Germinal center (tissue), 1 donor: ENCODE measurements at places on chromosomes 3 and 15.

DNA sequence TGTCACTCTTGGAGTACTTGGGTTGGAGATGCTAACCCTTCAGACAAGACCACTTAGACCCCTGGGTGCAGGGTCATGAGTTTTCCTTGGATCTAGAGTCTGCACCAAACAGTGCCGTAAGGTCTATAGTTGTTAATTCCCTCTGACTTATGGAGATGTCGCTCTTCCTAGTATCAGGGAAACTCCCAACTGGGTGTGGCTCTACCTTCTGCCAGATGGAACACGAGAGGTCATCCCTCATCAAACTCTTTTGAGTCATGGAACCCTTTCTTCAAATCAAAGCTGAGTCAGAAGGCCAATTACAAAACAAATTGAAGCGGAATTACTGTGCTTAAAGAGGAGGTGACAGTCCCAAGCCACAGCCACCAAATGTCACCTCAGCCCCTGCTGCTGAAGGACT is 514.9 kb upstream of the PROK2 start:
- no peak for DNase-seq

DNA sequence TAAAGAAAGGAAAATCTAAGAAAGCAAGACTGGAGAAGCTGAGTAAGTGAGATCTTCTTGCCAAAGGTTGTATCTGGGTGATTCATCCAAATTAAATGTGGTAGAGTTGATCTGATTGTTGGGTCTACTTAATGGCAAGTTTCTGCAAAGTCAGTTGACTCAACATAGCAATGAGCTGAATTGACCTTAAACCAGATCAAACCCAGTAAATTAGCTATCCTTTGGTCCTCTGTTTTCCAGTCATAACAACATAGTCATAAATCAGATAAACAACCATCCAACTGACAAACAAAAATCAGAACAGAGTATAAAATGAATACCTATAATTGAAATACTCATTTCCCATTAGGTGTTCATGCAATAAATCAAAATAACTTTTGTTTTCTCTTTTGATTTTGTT is 142.6 kb upstream of the CFAP20DC start:
- DNase-seq: no peak

GRCh38 chr3:132417695-132418411 is 551 bp downstream of the DNAJC13 start:
- DNase-seq: peak; percentile 43

GRCh38 chr15:72916378-72916777 is 132.8 kb upstream of the ADPGK start:
- DNase-seq: no peak

GRCh38 chr3:27590437-27591298 is 106.5 kb upstream of the SLC4A7 start:
- DNase-seq: no peak

GRCh38 chr3:172568701-172569100 is 45.5 kb upstream of the TNFSF10 start:
- no peak for DNase-seq
